ENCODE measurements at places on chromosomes 6 and 20. TPM values are rescaled to one million over a fixed set of nuclear protein-coding genes. Genes with fewer than 3 reads are reported as not detected.

DNA sequence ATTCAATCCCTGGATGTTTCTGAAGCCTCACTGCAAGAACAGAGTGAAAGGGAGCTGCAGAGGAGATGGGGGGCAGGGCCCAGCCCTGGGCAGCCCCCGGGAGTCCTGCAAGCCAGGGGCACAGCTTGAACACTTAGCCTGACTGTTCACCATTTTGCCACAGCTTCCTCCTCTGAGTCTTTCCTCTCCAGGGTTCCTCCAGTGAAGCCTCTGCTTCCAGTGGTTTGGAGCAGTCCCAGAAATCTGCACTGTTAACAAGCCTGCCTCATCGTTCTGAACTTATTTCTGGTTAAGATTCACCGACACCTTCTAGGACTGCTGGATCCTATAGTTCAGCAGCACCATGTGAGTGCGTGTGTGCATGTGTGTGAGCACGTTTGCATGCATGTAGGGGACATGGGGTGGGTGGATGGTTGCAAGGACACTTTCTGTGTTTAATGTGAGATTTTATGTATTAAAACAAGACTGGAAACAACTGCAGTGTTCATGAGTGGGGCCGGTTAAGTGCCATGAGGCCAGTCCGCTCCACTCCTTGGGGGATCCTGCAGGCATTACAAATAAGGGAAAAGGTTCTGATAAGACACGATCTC is 24.6 kb downstream of the CEBPB start:
- no peak for DNase-seq

- no peak for DNase-seq
Measured at GRCh38 chr20:3180319-3180718, 7.0 kb upstream of the LZTS3 start.

DNA sequence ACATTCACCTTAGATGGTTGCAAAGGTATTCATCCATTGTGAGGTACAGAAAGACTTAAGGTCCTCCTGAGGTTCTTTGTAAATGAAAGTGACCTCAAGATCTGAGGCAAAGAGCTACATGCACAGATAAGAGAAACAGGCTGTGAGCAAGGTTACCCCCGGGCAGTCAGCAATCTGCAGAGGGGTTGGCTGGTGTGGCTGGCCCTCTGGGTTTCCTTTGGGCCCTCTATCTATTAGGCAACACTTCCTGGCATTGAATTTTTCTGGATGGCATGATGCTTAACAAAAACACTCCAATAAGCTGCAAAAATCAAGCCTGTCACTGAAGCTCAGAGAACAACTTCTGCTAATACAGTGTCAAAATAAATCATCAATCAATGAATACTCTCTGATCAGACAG is 48.9 kb upstream of the RALGAPA2 start:
- no peak for DNase-seq

- no peak for DNase-seq
Measured at GRCh38 chr6:104625536-104625935, 234.2 kb downstream of the HACE1 start.

- DNase-seq = no peak
Measured at GRCh38 chr6:151065027-151065815, 174.5 kb upstream of the AKAP12 start.

- no peak for DNase-seq
Measured at GRCh38 chr6:4844108-4844507, 67.9 kb downstream of the CDYL start.

GRCh38 chr6:157182503-157183264 is 140.6 kb downstream of the TMEM242 start:
- DNase-seq = no peak

DNA sequence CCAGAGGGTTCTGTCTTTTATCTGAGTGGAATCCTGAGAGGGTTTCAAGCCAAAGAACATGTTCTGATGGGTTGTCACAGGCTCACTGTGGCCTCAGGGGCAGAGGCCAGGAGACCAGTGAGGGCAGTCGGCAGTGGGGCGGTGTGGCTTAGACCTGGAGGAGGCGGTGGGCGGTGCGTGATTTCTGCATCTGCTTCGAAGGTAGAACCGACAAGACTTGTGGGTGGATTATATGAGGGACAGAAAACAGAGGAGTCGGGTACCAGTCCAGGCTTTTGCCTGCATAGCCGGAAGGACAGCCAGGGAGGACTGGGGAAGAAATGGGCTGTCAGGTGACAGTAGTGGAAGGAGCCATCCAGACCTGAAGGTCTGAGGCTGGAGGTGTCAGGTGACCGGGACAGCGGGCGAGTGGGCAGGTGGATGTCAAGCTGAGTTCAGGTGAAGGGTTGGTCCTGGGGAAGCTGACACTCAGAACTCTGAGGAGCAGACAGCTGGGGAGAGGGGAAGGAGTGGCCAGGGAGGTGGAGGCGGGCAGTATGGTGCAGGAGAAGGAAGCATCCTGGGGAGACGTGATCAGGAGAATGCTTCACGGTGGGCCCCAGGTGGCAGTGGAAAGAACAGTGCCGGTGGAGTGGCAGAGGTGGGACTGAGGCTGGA is 3.1 kb downstream of the CTSZ start:
- DNase-seq = no peak

DNA sequence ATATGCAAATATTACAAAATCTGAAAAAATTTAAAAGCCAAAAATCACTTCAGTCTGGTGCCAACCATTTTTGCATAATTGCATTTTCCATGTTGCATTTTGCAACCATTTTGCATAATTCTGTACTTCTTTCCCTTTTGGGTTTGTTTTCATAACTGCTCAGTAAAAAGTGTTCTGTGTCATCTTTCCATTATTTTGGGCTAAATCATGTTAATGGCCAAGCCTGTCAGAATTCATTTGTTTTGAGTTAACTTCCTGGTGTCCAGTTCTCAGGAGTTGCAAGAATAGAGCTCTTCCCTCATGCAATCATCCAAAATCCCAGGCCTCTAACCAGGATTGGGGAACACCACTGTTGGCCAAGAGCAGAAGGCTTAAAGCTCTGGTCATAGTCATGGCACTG is 133.6 kb downstream of the MTHFD1L start:
- no peak for DNase-seq

DNA sequence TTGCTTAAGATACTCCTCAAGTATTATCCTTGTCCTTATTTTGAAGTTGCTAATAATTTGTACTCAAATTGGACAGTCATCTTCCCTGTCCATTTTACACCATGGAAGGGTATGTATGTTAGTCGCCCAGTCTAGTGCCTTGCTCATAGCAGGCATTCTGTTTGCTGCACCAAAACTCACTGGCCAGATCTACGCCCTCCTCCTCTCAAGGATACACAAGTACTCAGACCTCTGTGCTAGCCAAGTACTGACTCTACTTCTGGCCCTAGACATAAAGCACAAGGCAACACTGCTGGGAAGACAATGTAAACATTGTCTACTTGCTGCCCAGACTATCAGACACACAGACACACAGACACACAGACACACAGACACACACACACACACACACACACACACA is 57.7 kb downstream of the DNAAF9 start:
- DNase-seq = no peak

GRCh38 chr20:1414982-1415381 is 22.1 kb upstream of the FKBP1A start:
- DNase-seq = no peak

- DNase-seq = no peak
Measured at GRCh38 chr6:35051396-35051795, 89.7 kb downstream of the TCP11 start.

DNA sequence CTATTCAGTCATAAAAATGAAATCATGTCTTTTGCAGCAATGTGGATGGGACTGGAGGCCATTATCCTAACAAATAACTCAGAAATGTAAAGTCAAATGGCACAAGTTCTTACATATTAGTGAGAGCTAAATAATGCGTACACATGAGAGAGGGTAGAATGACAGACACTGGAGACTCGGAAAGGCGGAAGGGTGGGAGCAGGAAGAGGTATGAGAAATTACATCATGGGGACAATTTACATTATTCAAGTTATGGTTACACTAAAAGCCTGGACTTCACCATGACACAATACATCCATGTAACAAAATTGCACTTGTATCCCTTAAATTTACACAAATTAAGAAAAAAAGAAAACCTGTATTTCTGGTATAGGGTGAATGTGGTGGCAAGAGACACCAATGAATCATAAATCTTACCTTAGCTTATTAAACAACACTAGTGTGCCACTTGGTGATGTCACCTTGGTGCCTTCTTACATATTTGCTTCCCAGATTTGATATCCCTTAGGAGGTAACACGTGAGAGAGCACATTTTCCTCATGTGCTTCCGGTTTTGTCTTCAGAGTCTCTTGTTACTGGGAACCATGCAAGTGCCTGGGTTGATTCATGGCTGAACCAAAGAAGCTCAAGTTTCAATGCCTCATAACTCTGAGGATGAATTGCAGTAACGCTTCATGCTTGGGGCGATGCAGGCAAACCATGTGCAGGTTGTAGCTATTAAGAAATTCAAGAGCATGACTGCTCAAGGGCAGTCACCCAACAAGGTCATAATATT is 84.6 kb downstream of the DCDC2 start:
- no peak for DNase-seq

- DNase-seq = no peak
Measured at GRCh38 chr6:46116289-46116688, 13.5 kb upstream of the ENPP4 start.

DNA sequence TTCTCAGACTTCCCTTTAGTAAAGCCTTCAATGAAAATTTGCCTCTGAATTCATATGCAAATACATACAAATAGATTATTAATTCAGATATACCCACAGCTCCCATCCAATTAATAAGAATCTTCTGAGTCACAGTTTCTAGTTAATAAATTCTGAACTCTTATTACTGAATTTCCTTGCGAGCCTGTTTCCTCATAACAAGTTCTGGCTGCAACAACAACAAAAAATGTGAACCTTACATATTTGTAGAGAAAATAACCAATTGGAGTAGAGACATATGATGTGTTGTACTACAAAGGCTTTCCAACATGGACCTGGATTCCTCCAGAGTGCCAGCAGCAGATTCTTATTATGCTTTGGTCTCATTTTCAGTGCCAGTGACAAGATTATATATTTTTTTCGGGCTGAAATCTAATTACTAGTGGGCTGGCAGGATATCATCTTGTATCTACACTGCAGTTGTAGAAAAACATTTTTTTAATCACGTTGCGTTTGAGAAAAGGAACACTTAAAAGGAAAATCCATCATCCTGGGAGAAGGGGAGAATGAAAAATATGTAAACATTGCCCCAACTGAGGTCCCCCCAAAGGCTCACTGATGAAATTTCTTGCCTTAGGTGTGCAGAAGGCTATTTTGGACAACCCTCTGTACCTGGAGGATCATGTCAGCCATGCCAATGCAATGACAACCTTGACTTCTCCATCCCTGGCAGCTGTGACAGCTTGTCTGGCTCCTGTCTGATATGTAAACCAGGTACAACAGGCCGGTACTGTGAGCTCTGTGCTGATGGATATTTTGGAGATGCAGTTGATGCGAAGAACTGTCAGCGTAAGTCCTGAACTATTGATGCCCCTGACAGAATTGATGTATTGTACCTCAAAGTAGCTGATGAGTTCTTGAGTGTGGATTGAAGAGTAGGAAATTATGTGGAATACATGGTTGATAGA is 404.6 kb downstream of the LAMA2 start:
- DNase-seq = no peak

- DNase-seq = no peak
Measured at GRCh38 chr6:36334832-36335459, 1.7 kb downstream of the BNIP5 start.

DNA sequence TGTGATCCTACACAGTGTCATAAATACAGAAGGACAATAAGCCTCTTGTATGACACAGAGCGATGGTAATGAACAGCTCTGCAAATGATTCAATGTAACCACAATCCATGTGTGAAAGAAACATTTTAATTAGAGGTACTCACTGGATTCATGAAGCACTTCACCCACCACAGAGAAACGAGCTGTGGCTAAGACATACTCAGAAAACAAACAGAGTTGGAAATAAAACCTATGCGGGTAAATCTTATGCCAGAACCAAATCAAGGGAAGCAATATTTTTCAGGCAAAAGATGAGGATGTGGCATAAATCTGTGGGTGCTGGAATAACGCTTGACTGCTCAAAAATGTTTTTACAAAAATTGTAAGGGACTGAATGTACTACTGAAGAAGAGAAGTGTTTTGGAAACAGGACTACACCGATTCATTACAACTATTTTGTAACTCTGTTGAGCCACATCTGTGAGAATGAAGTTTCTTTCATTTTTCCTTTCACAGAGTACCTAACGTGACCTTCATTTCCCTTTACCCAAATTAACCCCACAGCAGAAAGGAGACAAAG is 112.1 kb downstream of the WDR27 start:
- no peak for DNase-seq

- DNase-seq = no peak
Measured at GRCh38 chr20:25085756-25086495, 4.0 kb upstream of the VSX1 start.

Gene EYS
- polyA plus RNA-seq = 0.21 TPM

Gene IL20RA
- not detected for polyA plus RNA-seq

Gene SAPCD1
- polyA plus RNA-seq = not detected

Gene SLC22A7
- not detected for polyA plus RNA-seq

Gene PACSIN1
- 0.29 TPM for polyA plus RNA-seq

Gene TMEM170B
- polyA plus RNA-seq = 0.37 TPM

Gene PDYN
- not detected for polyA plus RNA-seq
